ENCODE measurements at places on chromosomes 7 and 10.

- DNase-seq: no peak
These were observed 135.2 kb upstream of the PODXL start for GRCh38 chr7:131691454-131692130.

DNA sequence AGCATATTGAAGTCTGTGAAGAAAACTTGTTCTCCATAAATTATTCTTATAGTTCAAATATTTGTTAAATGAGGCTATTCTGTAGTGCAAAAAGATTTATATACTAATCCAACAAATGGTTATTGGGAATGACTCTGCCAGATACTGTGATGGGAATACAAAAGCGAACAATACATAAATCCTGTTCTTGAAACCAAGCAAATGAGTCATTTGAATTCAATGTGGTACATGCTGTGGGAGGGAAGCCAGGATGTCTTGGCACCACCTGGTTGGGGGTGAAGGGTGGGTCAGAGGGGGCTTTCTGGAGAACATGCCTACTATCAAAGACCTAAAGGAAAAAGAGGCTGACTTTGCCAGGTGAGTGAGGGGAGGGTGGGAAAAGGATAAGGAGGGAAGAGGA, 594.2 kb downstream of the CALN1 start:
- DNase-seq: no peak

GRCh38 chr7:49850921-49851613, 77.6 kb downstream of the VWC2 start:
- no peak for DNase-seq

GRCh38 chr10:113305871-113306270, 247.0 kb upstream of the HABP2 start:
- no peak for DNase-seq

GRCh38 chr7:7416031-7416858, 119.4 kb downstream of the COL28A1 start:
- no peak for DNase-seq

DNA sequence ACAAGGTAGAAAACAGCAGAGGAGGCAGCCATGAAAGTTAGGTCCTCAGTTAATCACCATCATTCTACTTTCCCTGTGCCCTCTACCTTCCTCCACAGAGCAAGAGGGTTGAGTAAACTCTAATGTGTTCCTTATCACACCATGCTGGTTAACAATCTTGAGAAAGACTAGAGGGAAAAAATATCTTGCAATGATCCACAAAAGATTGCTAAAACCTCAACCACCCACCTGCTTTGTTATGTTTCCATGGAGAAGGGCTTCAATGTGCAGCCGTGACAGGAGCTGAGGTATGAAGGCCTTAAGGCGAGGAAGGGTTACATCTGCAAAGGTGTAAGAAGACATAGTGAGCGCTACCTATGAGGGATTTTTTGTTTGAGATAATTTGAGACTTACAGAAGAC, 103.9 kb downstream of the IDE start:
- DNase-seq: no peak

DNA sequence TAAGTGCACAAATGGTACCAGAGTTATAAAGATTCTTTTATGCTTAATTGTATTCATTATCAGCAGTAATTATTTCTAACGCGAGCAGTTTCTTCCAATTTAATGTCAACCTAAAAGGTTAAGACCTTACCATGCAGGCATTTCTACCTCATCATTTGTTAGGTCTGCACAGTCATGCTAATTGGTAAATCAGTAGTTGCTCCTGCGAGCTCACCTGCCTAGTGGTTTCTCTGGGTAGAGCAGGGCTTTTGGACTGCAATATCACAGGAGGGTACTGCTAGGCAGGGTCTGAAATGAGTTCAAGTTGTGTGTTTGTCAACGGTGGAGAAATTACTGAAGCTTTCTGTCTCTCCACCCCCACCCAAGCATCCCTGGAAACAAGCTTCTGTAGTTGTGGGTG, 558.5 kb upstream of the MGMT start:
- no peak for DNase-seq

DNA sequence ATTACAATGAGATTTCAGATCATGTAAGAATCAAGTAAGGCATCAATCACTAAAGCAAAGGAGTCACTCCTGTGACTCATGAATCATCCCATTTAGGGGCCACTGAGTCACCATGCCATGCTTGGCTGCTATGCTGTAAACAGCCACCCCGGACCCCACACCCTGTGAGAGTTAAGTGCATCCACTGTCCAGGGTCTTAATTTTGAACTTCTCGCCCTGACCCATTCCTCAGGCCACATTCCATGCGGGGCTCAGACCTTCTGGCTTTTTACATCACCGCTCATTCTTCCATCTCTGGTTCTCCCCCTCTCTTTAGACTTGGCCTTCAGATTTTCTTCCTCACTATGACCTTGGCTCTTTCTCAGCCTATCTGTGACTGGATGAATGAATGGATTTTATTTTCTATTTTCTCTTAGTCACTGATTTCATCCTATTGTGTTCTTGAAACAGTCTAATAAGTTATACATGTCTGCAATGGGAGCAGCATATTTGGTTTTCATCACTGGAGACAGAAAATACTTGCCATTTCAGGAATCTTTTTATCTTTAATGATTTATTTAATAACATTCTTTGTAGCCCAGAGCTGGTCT, 239.6 kb downstream of the SKIDA1 start:
- no peak for DNase-seq

GRCh38 chr7:109101332-109101731, 531.7 kb downstream of the DNAJB9 start:
- no peak for DNase-seq

DNA sequence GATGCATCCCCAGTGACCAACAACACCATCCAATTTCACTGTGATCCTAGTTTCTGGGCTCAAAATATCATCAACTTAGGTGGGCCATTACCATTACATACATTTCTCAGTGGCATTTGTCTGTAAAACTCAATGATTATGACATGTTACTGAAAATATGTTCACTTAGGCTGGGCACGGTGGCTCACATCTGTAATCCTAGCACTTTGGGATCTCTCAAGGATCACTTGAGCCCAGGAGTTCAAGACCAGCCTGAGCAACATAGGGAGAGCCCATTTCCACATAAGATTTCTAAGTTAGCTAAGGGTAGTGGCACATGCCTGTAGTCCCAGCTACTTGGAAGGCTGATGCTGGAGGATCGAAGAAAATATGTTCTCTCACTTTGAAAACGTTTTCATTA, 91.0 kb downstream of the TRIM24 start:
- DNase-seq: no peak

GRCh38 chr10:100007231-100008141, 2.3 kb downstream of the DNMBP start:
- no peak for DNase-seq

GRCh38 chr7:156832195-156832877, 60.6 kb downstream of the LMBR1 start:
- DNase-seq: no peak

GRCh38 chr10:47340608-47341170, 7.5 kb upstream of the RBP3 start:
- DNase-seq: peak; percentile 78

GRCh38 chr7:25832456-25832855, 319.5 kb upstream of the NFE2L3 start:
- no peak for DNase-seq

DNA sequence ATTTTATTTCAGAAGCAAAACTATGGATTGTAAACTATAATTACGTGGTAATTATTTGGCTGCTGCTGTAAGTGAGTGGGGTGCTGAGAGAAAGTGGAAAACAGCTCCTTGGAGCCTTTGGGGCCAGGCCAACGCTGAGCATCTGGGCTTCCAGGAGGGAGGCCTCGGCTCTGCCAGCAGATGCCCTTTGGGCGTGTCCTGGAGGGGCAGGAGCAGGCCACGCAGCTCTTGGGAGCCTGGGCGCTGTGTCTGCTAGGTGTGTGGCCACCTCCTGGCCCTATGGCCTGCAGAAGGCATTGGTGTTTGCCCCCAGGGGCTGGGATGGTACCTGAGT, 423.3 kb downstream of the GLRX3 start:
- no peak for DNase-seq

- DNase-seq: no peak
These were observed 35.4 kb downstream of the CCDC3 start for GRCh38 chr10:12966067-12966466.

DNA sequence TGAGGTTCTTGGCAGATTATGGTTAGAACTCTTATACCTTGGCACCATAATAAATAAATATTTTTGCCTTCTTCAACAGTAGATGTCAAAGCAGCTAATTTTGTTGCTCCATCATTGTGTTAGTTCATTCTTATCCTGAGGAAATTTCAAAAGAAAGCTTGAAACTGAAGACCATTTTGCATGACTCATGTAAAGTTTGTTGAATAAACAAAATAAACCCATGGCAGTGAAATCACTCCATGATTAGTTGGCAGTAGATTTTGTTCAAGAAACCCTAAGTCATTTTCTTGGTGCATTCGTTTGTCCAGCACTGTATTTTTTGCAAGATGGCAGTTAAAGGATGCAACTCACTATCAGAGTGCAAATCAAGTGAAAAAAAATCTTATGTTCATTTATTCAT, 91.6 kb downstream of the HECW1 start:
- no peak for DNase-seq

GRCh38 chr10:11329062-11329673, 282.3 kb downstream of the USP6NL start:
- DNase-seq: no peak

DNA sequence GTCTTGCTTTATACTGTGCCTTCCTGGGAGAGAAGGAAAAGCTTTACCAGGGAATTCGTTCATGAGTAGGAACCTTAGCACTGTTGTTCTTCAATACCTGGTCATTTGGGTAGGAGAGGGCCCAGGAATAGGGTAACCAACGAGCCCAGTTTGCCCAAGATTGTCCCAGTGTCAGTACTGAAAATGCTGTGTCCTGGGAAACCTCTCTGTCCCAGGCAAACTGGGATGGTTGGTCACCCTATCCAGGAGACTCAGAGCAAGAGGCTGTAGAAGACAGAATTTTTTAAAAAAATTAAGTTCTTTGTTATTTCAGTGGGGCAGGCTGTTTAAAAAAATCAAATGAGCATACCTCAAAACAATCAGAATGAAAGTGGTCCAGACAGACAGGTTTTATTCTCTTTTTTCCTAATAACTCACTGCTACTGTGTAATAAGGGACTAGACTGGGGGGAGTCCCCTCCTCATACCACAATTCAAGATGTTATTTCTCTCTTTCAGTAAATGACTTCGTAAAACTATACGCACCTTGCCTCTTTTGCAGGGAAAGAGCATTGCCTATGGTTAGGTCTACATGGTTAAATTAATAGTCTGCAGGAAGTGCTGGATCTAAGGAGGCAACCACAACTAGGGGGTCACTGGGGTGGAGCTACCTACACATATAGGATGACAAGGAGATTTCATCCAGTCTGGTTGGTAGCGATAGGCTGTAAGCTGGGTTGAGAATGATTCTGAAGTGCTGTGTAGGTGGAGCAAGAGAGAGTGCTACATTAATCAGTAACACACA, 41.1 kb upstream of the FAM133B start:
- no peak for DNase-seq

- no peak for DNase-seq
These were observed 266.9 kb upstream of the HPS1 start for GRCh38 chr10:98713586-98713985.

DNA sequence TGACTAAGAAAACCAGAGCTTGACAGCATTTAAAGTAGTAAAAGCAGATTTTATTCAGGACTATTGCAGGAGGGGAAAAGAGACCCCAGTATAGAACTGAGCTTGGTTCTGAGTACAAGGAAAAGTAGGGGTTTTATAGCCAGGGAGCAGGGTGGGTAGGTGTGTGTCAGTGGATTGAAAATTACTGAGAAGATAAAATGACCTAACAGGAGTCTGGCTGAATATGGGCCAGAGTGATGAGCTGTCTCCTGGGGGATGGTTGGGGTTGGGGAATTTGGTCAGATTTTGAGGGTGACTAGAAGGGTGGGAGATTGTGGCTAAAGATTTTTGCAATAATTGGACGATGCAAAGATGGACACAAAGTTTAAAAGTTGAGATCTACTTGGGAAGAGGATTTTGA, 114.0 kb downstream of the ST7 start:
- DNase-seq: no peak

GRCh38 chr7:12951397-12951801, 264.0 kb downstream of the ARL4A start:
- no peak for DNase-seq

GRCh38 chr10:3942937-3943489, 158.0 kb upstream of the KLF6 start:
- DNase-seq: no peak

DNA sequence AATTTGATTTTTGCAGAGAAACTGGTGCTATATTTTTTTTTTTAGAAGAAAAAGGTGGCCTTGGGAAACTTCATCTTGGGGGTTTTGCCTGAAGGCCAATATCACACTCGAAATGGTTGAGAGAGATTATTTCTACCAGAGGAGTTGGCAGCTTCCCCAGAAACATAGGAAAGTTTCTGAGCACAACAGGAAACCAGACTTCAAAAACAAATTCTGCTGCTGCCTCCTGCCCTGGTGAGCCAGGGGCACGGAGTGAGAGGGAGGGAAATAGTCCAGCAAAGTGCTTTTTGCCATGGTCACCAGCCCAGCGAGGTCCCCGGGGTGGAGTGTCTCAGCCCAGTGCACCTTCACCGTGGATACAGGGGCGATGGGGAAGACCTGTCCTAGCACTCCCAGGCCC, 61.1 kb downstream of the FOXI2 start:
- DNase-seq: no peak

DNA sequence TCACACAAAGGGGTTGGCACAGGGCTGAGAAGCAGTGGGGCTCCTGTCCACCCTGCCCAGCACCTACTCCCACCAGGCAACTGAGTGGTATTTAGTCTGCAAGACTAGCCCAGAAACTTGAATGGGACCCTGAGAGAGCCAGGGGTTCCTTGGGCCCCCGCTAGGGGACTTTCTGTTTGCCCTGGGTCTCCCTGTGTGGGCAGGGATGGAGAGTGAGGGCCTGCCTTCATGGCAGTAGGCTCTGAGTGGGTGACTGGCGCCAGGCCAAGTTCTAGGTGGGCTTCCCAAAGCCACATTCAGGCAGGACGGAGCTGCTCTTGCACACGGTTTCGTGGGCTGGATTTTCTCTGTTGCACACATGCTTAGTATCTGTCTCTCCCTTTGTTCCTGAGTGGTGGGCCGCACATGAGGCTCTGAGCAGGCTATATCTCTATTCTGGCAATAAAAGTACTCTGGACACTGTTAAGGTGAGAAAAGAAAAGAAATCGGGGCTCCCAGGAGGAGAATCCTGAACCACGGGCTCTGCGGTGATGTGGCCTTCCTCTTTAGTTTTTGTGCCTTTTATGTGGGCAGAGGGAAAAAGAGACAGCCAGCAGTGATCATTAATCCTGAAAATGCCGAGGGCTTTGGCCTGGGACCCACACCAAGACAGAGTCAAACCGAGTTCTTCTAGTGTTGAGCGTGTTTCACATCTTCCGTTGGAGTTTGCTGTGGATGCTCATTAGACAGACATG, 26.9 kb downstream of the IL2RA start:
- DNase-seq: peak; percentile 71

- peak; percentile 86 for DNase-seq
These were observed 138.2 kb downstream of the SVIL start for GRCh38 chr10:29496341-29497162.

GRCh38 chr10:80713398-80713928, 175.8 kb downstream of the SH2D4B start:
- DNase-seq: no peak

GRCh38 chr7:22117222-22117621, 171.5 kb upstream of the CDCA7L start:
- DNase-seq: no peak

GRCh38 chr7:44240983-44241510, 40.3 kb downstream of the YKT6 start:
- DNase-seq: peak; percentile 80

All from suprapubic skin (tissue), 4 donors.